AG04450 (cell line): ENCODE measurements at places on chromosomes 5 and 9. TPM values are rescaled to one million over a fixed set of nuclear protein-coding genes. Genes with fewer than 3 reads are reported as not detected.
A peak's percentile ranks its signal among the peaks of the same experiment; 100 is the strongest.

BRINP1 gene
- not detected in 2 replicates for polyA plus RNA-seq

DNA sequence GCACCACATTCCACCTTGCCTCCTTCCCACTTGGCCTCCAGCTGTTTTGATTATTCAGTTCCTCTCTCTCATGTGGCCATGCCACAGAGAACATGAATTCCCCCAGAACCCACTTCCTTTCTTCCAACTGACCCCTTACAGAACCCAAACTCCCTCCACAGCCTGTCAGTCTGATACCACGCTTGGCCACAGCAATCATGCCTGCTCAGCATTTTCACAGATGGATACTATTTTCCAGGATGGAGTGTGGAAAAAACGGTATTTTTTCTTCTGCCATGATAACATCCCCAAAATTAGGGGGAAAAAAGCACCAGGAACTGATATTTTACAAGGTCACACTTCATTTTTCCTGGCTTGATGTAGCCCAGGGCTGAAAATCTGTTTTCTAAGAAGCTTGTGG, 34.9 kb upstream of the SLIT3 start:
- DNase-seq = no peak

LIX1 gene
- not detected in 2 replicates for polyA plus RNA-seq

GRCh38 chr9:4780651-4781050, 12.1 kb upstream of the RCL1 start:
- no peak for DNase-seq

GRCh38 chr5:171984748-171985419, 21.6 kb downstream of the FBXW11 start:
- peak; percentile 86 for DNase-seq

DNA sequence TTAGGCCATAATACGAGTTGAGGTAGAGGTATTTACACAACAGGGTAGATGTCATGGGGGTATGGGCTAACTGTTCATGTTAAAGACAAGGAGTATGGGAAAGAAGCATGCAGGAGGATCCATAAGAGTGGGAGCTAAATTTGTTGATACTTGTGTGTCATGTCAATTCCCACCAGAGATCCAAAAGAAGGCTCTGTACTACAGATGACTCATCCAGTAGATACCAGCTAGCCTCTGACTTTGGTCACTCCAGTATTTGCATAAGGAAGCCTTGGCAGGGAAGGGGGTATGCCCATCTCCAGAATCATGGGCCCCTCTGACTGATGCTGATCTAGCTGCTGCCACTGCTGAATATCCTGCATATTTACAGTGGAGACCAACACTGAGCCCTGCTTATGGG, 743.7 kb upstream of the GRAMD2B start:
- DNase-seq = no peak

ZNF883 gene
- 1.3 and 1.5 TPM in 2 replicates for polyA plus RNA-seq

- DNase-seq = no peak
Measured at GRCh38 chr9:3337515-3338225, 188.1 kb downstream of the RFX3 start.

SLC25A48 gene
- not detected in 2 replicates for polyA plus RNA-seq

- DNase-seq = no peak
Measured at GRCh38 chr5:151126199-151126645, 31.4 kb downstream of the ANXA6 start.

DNA sequence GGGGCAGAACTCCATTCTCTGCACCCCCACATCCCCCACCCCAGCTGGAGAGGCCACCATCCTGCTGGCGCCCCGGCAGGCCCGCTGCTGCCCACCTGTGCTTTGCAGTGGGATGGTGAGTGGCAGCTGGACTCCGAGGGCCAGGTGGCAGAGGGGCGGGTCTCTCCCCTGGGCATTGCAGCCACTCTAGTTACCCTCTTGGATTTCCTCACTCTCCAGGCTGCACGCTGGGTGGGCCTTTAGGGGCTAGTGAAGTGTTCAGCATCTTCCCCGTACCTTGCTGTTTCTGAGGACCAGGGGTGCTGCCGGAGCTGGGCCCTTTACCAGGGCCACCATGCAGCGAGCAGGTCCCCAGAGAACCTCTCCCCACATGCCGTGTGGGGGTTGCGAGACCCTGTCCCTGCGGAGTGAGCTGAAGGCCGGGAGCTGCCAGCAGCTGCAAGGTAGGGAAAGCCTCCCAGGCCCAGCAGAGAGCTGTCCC, 88.4 kb upstream of the SH3PXD2B start:
- no peak for DNase-seq

C9orf85 gene
- polyA plus RNA-seq = 15.1 and 19.8 TPM in 2 replicates
